Kasumi-1 (cell line): ENCODE measurements at places on chromosomes 12 and 14.

DNA sequence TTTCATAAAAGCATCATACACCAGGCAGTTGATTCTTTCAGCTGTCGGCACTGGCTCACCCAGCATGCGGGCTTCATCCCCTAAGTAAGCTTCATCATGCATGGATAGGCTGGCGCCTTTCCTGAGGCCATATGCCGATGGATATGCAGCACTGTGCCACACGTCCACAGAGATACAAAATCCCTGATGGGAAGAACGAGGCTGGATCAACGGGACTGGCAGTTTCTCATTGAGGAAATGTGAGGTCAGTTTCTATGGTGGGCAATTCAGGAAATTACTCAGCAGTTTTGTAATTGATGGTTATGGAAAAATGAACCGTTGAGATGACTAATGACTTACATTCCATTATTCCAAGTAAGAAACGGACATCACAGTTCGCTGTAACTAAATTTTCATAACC lies 453.8 kb downstream of the TMEM121 start:
- no peak for DNase-seq

DNA sequence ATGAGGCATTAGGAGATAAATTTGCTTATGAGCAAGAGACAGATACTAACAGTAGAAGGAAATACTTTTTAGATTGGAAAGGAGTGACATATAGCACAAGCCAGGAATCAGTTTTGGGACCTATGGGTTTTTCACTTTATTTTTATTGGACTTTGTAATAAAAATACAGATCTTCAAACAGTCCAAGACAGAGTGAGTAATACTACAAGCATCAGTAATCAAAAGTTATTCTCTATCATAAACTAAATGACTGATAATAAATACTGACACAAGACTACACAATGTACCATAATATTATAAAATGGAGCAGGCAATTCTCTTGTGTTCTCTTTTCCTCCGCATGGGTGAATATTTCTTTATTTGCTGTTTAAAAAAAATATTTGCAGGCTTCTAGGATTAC lies 85.8 kb downstream of the DERA start:
- no peak for DNase-seq

DNA sequence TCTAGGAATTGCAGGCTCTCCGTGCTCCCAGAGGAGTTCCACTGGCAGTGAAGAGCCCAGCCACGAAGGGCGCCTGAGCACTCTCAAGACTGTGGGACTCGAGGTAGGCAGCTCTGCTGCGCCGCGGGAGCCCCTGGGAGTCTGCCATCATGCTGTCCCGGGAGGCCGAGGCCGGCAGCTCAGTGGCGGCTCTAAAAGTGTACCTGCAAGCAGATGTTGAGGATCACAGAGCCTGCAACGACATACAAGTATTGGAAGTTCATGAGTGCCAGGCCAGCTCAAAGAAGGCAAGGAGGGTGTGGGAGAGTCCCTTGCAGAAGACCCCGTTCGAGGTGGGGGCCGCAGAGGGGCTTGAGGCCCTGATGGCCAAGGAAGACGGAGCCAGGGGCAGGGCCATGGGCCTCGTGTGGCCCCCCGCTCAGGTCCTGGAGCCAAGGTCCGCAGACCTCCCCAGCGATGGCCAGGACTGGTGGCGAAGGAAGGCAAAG lies 62.7 kb downstream of the MUCL1 start:
- DNase-seq, result no peak

- DNase-seq, result no peak
These were observed 6.3 kb downstream of the ZNF839 start for GRCh38 chr14:102325791-102326345.
